ENCODE measurements at places on chromosomes 11 and 22.
A peak's percentile ranks its signal among the peaks of the same experiment; 100 is the strongest.

- no peak for DNase-seq
These were observed 638 bp downstream of the NRGN start for GRCh38 chr11:124740277-124740882.

DNA sequence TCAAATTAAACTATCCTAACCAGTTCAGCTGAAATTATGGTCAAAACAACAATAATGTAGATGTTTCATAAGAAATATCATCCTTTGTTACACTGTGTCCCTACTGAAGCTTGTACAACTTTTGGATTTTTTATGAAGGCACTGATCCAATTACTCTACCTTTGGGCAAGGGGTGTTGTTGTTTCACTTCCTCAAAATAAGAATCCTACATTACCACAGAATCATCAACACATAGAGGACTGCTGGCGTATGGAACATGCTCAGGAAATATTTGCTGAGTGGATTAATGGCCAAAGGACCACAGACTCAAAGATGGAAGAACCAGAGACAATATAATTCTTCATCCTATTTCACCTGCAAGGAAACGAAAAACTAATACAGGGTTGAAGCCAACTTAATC lies 907.5 kb upstream of the CCDC90B start:
- no peak for DNase-seq

- no peak for DNase-seq
These were observed 75.7 kb downstream of the SCUBE1 start for GRCh38 chr22:43267332-43267980.

DNA sequence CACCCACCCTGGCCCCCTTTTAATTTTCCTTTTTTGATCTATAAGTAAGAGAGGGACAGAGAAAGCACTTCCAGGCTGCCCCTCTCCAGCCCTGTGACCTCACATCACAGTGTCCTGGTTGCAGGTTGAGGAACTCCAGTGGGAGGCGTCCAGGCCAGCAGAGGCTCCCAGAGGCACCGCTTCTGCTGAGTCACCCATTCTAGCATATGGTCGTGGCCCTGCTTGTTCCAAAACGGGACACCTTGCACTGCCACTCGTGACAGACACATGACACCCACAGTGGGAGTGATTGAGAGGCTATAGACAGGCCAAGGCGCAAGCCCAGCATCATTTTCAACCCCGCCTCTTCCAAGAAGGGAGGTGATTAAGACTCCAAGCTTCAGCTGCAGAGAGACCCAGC lies 16.0 kb upstream of the TMPRSS4 start:
- DNase-seq, result no peak

DNA sequence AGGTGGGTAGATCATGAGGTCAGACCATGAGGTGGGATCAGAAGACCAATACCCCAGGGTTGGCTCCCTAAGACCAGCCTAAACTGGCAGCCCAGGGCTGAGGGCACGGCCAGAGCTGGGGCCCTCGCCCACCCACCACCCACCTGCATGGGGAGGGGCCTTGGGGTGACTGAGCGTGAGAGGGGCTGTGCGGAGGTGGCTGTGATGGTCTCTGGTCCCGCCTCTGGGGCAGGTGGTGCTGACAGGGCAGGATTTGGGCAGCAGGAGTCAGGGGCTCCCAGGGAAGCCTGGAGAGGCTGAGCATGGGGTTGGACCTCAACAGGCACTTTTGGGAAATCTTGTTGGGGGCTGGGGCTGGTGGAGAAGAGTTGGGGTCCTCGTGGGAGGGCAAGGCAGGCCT lies 39.8 kb upstream of the MUC5AC start:
- DNase-seq, result no peak

- no peak for DNase-seq
These were observed 6.5 kb downstream of the LYVE1 start for GRCh38 chr11:10561947-10562346.

- DNase-seq, result no peak
These were observed 61.5 kb downstream of the TMPRSS5 start for GRCh38 chr11:113644605-113645004.

GRCh38 chr11:11659567-11660362 lies 38.0 kb upstream of the GALNT18 start:
- no peak for DNase-seq

DNA sequence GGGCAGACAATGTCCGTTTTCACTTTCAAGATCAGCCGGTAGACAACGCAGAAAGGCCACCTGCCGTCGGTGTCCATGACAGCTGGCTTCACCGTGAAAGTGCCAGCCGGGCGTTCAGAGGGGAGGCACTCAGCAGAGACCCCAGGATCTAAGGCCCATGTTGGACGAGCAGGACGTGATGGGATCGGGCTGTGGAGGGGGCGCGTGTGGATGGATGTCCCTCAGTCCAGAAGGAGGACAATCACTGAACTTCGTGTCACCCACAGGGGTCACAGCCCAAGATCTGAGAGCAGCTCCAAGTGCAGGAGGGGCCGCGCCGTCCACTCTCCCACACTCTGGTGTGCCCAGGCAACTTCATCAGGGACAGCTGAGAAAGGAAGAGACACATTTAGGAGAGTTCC lies 164.4 kb downstream of the BRD1 start:
- DNase-seq, result no peak

DNA sequence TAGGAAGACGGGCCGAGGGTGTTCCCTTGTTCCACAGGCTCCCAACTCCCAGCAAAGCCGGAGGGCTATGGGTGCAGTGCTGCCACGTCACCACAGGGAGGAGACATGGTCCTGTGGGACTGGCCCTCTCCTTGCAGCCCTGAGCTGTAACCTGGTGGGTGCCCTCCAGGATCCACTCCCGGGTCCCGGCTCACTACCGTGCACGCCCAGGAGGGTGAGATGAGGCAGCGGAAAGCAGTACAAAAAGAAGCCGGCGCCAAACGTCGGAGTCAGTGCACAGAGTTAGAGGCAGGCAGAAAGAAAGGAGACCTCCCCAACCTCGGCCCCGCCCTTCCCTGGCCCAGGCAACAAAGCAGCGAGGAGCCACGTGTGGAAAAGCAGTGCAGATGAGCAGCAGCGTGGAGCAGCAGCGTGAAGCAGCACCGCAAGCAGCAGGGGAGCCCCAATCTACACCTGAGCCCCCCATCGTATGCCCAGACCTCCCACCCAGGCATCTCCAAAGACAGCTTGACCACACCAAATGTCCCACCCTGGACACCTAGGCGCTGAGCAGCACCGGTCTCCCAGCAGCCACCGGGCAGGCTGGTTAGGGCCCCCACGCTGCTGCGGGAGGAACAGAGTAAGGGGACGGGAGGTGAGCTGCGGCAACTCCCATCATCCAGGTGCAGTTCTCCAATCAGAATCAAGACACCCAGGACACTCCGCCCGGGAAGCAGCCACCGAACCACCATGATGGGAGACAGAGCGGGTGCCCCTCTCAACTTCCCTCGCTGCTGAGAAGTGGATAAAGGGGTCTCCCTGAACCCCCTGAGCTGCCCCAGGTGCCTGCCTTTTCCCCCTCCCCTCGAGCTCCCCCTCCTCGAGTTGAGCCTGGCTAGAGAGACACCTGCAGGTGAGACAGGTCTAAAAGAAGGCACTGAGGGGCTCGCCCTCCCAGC lies 28.8 kb downstream of the IGSF9B start:
- DNase-seq, result no peak

GRCh38 chr11:61671527-61671926 lies 8.7 kb upstream of the DAGLA start:
- DNase-seq, result no peak

DNA sequence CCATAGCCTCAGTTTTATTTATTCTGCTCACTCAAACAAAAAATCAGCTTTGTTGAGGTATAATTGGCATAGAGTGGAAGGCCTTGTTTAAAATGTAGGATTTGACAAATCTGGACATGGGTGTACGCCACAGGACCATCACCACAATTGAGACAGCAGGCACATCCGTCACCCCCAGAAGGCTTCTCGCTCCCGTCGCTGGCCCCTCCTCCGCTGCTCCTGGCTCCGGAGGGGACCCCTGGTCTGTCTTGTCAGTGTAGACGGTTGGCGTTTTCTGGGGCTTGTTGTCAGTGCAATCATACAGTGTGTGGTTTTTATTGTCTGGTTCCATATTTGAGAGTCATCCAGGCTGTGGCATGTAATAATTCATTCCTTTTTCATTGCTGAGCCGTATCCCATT lies 97.6 kb downstream of the KCNQ1 start:
- no peak for DNase-seq

DNA sequence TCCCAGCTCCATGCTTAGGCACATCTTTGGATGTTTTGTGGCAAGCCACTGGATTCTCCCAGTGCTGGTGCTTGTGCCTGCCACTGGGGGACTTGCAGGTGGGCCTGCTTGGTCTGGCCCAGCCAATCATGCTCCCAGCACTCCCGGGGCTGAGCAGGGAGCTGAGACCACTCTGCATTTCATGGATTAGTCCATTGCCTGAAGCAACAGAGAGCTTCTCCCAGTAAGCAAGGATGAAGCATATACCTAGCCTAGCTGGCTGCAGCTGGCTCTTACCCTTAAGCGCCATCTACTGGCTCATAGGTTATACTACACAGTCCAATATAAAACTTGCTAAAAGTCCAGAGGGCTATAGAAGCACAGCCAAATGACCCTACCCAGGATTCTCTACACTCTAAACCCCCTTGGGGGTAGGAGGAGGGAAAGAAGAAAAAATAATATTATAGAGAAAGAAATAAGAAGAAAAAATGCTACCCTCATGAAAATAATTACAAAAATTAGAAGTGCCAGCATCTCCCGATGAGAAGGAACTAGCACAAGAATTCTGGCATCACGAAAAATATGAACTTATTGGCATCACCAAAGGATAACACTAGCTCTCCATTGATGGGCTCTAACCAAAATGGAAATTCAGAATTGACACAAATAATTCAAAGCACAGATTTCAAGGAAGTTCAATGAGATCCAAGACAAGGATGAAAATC lies 275.3 kb downstream of the C11orf87 start:
- peak; percentile 9 for DNase-seq

- no peak for DNase-seq
These were observed 36.7 kb downstream of the SPATA19 start for GRCh38 chr11:133808393-133809140.

DNA sequence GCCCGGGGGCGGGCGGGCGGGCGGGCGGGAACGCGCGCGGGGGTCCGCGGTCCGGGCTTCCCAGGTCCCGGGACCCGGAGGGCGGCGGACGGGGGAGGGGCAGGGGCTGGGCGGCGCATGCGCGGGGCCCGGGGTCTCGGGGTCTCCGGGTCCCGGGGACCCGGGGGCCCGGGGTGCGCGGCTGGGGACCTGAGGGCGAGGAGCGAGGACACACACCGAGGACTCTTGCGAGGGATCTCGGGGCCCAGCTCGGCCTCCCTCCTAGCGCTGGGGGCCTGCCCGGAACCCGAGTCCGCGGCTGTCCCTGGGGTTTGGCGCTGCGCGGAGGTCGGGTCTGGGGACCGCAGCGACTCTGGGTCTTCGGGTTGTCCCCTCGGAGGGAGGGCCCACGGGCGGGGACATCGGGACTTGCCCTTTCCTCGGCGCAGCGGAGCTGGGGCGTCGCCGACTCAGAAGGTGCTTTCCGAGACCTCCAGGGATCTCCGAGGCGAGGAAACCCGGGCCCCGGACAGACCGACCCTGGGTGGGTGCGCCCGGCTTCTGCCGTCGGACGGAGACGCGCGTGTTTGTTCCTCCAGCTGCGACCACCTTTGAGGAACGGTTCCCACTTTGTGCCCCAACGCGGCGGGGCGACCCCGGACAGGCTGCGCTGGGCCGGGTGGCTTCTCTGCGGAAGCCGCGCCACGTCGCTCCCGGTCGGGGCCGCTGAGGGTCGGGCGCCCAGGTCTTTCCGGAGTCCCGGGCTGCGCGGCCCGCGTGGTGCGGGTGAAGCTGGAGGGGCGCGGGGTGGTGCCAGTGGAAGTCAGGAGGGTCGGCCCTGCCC lies 540 bp downstream of the PPARA start:
- no peak for DNase-seq

Measured in iPS DF 6.9 (cell line).